ENCODE measurements at places on chromosomes 16 and 17.

GRCh38 chr16:29811896-29812665 lies at the start of gene PRRT2:
Gene PRRT2 (plus strand): TSS chr16:29812193. CDS start chr16:29813055, 862 bp downstream.
- peak; percentile 93 for DNase-seq

GRCh38 chr17:17922070-17922614 lies 50.1 kb downstream of the TOM1L2 start:
- no peak for DNase-seq

GRCh38 chr17:13334374-13334773 lies 267.4 kb downstream of the HS3ST3A1 start:
- no peak for DNase-seq

- no peak for DNase-seq
Observed at GRCh38 chr16:2858245-2859025, 465 bp upstream of the PRSS22 start.

GRCh38 chr17:40327735-40328385 lies 18.9 kb downstream of the RARA start:
- DNase-seq: no peak

DNA sequence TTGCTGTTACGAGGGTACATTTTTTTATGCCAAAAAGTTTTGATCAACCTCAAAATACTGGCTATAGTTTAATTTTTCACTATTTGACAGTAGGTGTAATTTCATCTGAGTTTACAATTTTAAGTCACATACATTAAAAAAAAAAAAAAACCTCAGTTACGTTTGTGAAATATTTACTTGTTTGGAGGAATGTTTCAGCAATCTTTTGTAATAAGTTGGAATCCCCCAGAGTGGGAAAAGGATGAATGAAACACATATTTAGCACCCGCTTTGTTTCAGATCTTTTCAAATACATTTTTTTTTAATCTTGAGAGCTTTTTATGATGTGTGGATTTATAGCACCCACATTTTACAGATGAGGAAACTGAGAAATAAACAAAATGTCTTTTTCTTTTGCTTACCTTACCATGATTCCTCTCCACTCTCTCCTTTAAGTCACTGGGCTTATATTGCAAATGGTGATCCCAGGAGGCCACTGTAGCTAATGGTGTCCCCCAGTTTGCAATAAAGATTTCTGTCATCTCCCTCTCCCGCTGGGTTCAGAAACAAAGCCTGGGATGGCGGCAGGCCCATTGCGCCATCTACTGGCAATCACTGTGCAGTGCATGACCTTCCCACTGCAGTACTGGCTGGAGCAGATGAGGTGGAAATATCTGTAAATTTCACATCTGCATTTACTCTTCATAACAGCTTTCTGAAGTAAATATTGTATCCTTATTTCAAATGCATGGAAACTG lies 27.7 kb downstream of the TBC1D3B start:
- DNase-seq: peak; percentile 60

GRCh38 chr17:41986634-41987033 lies 20.0 kb downstream of the CNP start:
- no peak for DNase-seq

DNA sequence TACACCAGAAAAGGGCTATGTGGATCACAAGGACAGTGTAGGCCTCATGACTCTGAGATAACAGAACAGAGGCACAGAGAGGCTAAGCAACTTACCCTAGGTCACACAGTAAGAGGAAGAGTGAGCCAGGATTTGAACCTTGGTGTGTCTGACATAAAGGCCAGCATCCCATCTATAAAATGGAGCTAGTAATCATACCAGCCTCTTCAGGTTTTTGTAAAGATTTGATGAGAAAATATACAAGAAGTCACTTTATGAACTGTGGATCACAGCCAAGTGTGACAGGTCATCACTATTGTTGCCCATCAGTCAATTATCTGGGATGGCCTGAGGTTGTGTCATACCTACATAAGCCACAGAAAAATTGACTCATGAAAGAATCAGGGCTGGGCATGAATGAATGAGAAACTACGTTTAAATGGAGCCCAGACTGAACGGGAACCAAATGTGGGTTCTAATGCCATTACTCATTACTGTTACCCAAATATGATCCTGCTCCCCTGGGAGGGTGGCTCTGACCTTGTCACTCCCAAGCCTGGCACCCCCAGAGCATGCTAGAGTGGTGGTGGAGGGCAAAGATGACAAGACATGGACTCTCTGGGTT lies 21.0 kb downstream of the FBXO39 start:
- no peak for DNase-seq

GRCh38 chr17:78359321-78359996 lies 418 bp downstream of the SOCS3 start:
- DNase-seq: no peak

- DNase-seq: peak; percentile 96
Observed at GRCh38 chr16:50259334-50260205, 6.8 kb upstream of the ADCY7 start.

DNA sequence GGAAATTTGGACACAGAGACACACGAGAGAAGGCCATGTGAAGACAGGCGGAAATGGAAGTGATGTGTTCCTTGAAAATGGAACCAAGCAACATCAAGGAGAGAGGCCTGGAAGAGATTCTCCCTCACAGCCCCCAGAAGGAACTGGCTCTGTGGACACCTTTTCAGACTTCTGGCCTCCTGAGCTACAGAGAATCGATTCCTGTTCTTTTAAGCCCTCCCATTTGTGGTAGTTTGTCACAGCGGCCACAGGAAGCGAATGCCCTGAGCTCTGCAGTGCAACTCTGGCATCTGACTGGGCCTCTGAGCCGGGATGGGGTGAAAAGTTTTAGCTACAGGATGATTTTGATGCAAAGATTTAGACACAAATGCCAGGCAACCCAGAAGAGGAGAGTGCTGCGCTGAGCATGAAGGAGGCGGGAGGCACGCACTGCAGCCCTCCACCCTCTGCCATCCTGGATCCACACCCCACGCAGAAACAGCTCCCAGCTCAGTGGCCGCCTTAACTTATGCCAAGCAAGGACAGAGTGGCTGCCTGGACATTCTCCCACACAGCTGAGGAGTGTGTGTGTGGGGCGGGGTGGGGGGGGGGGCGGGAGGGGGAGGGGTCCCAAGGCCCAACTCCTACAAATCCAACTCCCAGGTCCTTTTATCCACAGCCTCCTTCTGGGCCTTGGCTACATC lies 2.2 kb downstream of the TIMP2 start:
- DNase-seq: no peak
